ENCODE measurements at places on chromosomes 3 and 15.

DNA sequence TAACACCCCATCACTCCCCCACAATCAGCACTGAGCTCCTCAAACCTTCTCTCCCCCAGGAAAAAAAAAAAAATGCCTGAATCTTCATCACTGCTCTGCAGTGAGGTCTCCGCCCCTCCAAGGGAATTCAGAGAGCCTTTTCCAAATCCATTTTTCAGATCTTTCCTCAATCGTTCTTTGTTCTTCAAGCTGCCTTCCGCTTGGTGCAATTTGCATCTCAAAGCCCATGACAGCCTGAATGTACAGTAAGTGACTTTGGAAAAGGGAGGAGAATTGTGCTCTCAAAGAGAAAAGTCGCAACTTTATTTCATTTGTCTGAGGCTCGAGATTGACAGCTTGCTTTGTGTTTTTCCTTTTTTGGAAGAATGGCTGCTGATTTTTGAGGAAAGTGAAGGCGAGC lies 75.0 kb downstream of the CORO2B start:
- DNase-seq, result no peak

DNA sequence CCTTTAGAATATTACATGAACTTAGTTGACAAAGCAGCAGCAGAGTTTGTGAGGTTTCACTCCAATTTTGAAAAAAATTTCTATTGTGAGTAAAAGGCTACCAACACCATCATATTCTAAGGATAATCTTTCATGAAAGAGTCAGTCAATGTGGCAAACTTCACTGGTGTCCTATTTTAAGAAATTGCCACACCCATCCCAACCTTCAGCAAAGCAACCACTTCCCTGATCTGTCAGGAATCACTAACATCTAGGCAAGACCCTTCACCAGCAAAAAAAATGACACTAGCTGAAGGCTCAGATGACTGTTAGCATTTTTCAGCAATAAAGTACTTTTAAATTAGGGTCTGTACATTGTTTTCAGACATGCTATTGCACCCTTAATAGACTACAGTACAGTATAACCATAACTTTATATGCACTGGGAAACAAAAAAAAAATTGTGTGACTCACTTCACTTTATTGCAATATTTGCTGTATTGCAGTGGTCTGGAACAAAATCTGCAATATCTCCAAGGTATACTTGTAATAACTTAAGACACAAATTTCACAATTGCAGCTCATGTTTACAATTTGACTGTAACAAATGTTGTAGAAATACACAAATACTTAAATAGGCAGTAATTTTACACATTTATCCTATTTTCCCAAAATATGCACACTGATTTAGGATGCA lies 38.9 kb upstream of the ALCAM start:
- DNase-seq, result no peak

DNA sequence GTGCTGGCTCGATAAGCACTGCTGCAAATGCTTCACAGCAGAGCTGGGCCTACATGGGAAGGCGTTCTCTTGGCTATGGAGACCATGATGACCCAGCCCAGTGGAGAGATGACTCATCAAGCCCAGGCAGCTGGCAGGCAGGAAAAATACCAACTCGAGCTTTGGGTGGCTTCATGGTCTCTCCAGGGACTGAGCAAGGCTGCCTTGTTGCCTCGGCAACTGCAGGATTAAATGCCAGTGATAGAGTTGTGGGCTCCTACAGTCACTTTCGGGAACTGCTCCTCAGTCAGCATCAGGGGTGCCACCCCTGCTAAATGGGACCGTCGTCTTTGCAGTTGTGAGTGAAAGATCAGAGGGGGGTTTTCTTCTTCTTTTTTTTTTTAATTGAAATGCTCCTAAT lies 54.6 kb upstream of the MYZAP start:
- no peak for DNase-seq

GRCh38 chr3:146164971-146165769 lies 4.2 kb upstream of the PLOD2 start:
- DNase-seq, result no peak

Data from T follicular helper cell (primary cell).